ENCODE measurements at places on chromosomes 12 and 14.

- no peak for DNase-seq
Observed at GRCh38 chr14:89635615-89636014, 218.6 kb upstream of the FOXN3 start.

- DNase-seq = no peak
Observed at GRCh38 chr14:39025810-39026627, 77.0 kb downstream of the SEC23A start.

- no peak for DNase-seq
Observed at GRCh38 chr12:113467142-113467501, 4.5 kb downstream of the LHX5 start.

GRCh38 chr12:80364056-80364455, 80.0 kb upstream of the PTPRQ start:
- no peak for DNase-seq

GRCh38 chr14:103514596-103515421, 7.8 kb downstream of the CKB start:
- DNase-seq = no peak

DNA sequence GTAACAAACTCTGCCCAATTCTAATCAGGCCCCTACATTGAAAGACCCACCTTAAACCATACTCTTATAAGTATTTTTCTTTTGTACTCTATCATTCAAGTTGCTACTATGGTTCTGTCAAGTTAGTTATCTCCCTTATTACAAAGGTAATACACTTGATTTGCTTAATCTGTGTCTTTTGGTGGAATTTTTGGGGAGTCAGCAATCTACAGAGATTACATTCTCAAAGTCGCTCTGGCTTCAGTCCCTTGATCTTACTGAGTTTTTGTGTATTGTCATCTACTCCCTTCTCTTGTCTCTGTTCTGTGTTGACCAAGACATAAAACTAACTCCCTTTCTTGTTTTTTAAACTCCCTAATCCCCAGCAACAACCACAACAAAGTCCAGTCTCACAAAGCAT, 353.1 kb downstream of the LRIG3 start:
- no peak for DNase-seq

- DNase-seq = no peak
Observed at GRCh38 chr14:77186911-77187648, 5.5 kb downstream of the TMEM63C start.

- no peak for DNase-seq
Observed at GRCh38 chr12:66320996-66321395, 18.7 kb downstream of the HELB start.

- DNase-seq = no peak
Observed at GRCh38 chr12:95231190-95231589, 13.6 kb downstream of the VEZT start.

DNA sequence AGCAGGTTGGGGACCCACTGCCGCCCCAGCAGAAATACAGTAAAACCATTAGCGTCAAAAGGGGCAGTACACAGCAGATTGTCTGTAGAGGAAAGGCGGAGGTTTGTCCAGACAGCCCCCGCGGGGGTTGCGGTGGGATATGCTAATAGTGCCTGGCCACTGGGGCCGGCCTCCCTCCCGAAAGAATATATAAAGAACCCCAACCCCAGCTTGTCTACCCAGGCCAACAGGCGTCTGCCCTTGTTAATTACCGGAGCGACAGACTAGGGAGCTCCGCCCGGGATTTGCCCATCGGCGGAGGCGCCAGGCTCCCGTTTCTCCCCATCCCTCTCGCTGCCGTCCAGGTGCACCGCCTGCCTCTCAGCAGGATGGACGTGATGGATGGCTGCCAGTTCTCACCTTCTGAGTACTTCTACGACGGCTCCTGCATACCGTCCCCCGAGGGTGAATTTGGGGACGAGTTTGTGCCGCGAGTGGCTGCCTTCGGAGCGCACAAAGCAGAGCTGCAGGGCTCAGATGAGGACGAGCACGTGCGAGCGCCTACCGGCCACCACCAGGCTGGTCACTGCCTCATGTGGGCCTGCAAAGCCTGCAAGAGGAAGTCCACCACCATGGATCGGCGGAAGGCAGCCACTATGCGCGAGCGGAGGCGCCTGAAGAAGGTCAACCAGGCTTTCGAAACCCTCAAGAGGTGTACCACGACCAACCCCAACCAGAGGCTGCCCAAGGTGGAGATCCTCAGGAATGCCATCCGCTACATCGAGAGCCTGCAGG, at the start of gene MYF5:
Gene MYF5 (plus strand): TSS at position 217 of the 774 bp plus-strand sequence. CDS start 152 bp downstream, at position 369.
- no peak for DNase-seq

GRCh38 chr12:51152953-51153352, 20.0 kb downstream of the TFCP2 start:
- no peak for DNase-seq

DNA sequence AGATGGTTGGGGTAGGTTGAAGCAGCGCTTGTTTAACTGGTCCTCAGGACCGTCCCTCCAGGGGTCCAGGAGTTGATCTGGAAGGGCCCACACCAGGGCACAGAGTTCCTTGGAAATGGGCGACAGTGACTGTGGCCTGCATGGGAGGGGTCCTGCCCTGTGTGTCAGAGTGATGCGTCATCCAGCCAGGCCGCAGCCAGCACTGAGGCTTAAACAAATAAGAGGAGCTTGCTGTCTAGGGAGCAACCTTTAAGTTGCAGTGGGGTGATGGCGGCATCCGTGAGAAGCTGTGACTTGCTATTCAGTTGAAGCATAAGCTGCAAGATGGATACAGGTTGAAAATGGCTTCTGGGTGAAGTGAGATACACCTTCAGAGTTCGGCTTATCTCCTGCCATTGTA, 20.2 kb downstream of the DCAF4 start:
- no peak for DNase-seq

GRCh38 chr12:48377646-48378045, 26.9 kb upstream of the ZNF641 start:
- no peak for DNase-seq

DNA sequence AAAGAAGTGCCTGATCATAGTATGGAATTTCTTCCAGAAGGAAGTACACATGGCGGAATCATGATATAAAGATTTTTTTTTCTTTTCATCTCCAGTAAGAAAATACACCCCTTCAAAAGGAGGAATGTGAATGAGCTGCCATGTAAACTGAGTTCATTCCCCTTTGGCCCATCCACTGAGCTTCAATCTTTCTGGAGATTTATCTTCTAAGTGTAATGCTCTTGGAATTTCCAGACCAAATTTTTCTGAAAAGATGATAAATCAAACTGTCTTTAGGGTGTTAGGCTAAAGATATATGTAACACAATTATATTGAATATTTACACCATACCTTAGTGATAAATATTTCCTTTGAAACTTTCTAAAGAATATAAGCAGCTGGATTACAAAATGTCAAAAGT, 5.2 kb downstream of the DCN start:
- no peak for DNase-seq

DNA sequence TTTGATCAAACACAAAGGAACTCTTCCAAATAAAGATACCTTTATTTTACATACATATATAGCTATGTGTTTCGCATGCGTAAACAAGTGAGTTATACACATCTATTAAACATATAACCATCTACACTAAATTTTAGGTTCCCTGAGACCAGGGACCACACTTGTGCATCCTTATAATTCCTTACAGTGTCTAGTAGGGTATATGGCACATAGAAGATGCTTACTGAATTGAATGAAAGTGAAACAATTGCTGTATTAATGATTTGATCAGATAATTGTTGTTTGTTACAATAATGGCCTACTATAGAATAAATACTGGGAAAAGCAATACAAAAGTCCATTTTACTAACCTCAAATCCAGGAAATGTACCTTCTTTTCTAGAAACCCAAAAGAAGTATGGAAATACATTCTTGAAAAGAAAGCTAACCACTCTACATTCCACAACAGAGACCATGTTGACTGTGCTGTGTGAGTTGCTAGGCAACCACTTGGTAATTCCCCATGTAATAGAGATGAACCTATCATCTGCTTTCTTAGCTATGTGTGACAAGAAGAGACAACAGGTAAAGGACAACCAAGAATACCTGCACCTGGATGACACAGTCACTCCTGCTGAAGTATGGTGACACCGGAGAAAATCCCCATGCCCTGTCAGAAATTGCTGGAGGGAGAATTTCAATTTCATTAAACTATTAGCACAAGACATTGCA, 11.9 kb upstream of the CIPC start:
- no peak for DNase-seq

- DNase-seq = no peak
Observed at GRCh38 chr12:122610911-122611310, 83.9 kb downstream of the KNTC1 start.

DNA sequence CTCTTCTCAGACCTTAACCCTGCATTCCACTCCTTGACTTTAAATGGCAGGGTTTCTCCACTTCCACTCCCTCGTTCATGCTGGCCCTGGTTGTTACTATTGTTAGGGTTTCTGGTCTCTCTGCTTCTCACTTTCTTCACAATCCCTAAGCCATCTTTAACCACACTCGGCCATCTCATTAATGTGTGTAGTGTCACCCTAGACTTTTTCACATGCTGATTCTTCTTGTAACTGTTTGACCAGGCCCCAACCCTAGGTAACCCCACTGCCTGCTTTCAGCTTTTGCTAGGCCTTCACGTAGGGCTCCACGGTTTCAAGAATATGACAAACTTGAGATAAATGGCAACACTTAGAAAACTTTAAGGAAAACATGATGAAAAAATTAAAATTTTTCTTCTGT, 195.1 kb downstream of the IPO8 start:
- DNase-seq = no peak

DNA sequence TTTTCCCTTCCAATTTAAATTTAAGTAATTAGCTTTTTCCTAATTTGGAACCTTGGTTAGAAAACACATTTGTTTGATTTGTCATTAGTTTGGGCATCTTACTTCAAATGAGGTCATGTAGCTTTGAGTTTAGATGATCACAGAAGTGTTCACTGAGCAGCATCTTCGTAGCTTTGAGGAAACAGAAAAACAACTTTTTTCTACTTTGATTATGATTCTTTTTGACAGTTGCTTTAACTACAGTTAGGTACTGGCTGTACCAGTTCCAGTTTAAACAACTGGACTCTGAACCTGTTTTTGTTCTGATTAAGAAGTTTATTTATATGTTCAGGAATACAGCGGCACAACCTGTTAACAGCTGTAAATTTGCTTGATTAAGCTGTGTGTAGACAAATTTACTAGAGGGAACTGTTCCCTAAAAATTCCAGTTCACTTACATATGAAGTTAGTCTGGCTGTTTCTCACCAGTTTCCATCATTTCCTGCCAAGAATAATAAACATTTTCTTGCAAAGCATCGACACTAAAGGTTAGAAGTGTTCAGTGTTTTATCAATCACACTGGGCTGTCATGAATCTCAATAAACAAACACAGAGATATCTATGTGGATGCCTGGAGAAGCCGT, 191.9 kb downstream of the RAD51B start:
- DNase-seq = no peak

DNA sequence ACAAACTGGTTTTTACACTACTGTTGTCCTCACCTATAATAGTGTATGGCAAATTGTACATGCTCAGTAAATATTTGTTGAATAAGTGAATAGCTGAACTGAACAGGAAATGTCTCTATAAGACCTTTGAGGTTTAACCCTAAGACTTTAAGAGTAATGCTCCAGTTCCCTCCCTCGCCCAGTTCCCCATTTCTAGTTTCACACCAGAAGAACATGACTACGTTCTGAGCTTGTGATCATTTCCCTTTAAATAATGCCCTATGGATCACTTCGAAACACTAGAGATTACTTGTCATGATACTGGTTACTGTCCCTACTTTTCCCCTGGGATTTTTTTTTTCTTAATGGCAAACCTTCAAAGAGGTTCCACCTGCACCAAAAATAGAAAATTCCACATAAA, 69.3 kb downstream of the PRKD1 start:
- DNase-seq = no peak

GRCh38 chr14:102975662-102976061, 53.2 kb downstream of the AMN start:
- DNase-seq = no peak

- DNase-seq = no peak
Observed at GRCh38 chr12:115364921-115365320, 680.9 kb upstream of the TBX3 start.

- no peak for DNase-seq
Observed at GRCh38 chr14:101150039-101150610, 246.6 kb upstream of the RTL1 start.

- DNase-seq = no peak
Observed at GRCh38 chr14:79412822-79413221, 798.5 kb downstream of the DIO2 start.

DNA sequence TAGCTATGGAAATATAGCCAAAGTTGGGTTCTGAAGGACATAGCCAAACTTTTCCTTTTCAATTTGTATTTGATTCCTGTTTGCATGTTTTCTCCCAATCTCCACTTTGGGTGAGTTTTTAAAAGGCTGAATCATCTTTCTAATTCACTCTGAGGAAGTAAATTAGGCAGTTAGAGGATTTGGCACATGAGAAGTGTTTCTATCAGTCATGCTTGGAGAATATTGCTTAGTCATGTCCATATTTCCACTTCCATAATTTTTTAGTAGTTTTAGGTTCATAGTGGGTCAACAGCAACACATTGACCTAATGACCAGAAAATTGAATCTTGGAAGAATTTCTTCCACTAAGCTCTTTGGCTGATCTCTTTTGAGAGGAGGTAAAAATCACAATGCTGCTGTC, 21.8 kb downstream of the IRAK3 start:
- DNase-seq = no peak

DNA sequence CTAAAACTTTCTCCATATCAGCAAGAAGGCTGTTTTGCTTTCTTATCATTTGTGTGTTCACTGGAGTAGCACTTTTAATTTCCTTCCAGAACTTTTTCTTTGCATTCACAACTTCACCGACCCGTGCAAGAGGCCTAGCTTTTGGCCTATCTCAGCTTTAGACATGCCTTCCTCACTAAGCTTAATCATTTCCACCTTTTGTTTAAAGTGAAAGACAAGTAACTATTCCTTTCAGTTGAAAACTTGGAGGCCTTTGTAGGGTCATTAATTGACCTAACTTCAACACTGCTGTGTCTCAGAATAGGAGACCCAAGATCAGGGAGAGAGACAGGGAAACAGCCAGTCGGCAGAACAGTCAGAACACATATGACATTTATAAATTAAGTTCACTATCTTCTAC, 39.3 kb downstream of the BBS10 start:
- no peak for DNase-seq

GRCh38 chr12:115362339-115362976, 678.5 kb upstream of the TBX3 start:
- DNase-seq = no peak

GRCh38 chr12:42660117-42660516, 70.6 kb upstream of the PRICKLE1 start:
- no peak for DNase-seq

- no peak for DNase-seq
Observed at GRCh38 chr12:82425241-82425640, 66.9 kb downstream of the METTL25 start.

GRCh38 chr14:103743691-103744090, 28.1 kb downstream of the ZFYVE21 start:
- DNase-seq = no peak

GRCh38 chr12:101407049-101407435, 530 bp downstream of the ARL1 start:
- DNase-seq = peak; percentile 8

DNA sequence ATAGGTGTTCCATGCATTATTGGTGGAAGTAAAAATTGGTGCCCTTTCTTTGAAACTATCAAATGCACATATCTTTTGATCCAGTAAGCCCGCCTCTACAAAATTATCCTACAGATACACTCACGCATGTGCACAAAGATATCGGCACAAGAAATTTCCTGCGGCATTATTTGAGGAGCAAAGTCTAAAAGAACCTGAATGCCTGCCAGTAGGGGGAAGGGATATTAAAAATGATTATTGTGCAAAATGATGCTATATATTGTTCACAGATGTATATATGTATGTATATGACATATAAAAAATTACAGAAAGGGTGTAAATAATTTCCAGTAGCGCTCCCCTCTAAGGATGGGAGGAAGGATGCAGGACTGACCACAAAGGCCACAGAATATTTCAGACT, 24.7 kb upstream of the ADIPOR2 start:
- DNase-seq = no peak
